M059J (cell line): ENCODE measurements at places on chromosomes 1 and 21.

DNA sequence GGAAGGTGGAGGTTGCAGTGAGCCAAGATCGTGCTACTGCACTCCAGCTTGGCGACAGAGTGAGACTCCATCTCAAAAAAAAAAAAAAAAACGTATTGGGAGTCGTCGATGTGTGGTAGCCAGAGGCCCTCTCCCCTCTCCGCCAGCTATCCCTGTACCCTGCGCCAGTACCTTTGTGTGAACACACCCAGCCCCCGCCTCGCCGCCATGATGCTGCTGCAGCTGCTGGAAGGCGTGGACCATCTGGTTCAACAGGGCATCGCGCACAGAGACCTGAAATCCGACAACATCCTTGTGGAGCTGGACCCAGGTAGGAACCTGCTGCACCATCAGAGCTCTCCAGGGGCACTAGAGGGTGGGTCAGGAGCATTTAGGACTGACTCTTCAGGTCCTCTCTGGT is 12.2 kb downstream of the PINK1 start:
- no peak for DNase-seq

- DNase-seq: peak; percentile 29
These were observed 14.7 kb downstream of the WNT3A start for GRCh38 chr1:228021355-228022030.

DNA sequence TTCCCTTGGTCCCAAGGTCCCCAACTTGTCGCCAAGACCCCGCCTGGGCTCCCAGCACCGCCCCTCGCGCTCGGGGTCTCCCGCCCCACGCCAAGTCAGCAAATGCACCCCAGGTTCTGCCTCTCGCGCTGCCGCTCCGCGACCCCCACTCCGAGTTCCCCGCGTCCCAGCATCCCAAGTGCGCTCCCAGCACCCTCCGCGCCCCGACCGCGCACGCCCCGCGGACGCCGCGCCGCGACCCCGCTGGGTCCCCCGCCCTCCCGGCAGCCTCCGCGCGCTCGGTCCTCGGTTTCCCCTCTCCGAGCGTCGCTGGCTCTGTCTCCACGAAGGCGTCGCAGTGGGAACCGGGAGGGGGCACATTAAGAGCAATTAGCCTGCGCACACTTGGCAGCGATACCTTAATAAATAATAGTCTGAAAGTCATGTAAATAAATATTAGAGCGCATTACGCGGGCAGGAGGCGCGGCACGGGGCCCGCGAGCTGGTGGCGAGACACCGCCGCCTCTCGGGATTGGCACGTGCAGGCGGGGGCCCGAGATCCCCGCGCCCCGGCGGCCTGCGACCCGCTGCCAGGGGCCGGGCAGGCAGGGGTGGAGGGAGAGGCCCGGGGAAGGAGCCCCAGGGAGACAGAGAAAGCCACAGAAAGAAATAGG is 75.9 kb downstream of the VWA5B1 start:
- DNase-seq: no peak

DNA sequence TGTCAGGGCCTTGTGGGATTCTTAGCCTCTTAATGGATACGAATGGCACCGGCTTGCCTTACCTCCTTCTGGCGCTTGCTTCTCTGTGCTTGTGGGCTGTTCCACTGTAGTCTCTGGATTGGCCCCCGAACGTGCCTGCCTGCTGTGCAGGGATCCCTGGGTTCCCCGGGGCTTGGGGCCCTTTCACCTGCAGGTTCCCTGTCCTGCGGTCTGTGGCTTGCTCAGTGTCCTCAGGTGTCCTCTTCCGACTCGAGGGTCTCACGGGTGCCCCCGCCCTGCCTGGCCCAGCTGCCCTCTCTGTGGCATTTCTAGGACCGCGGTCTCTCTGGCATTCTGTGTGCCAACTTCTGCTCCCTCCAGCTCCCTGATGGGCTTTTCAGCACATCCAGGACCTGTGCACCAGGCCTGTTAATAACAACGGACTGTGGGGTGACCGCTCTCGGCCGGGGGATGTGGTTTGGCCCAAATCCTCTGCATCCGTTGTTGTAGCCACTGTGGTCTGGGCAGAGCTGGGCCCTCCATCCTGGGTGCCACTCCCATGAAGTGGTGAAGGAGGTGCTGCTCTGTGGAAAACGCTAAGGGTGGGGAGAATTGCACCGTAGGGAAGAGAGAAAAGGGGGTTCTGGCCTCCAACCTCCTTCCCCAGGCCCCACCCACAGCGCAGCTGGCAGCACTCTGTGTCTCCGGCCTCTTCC is 12.4 kb downstream of the COL18A1 start:
- DNase-seq: peak; percentile 56

DNA sequence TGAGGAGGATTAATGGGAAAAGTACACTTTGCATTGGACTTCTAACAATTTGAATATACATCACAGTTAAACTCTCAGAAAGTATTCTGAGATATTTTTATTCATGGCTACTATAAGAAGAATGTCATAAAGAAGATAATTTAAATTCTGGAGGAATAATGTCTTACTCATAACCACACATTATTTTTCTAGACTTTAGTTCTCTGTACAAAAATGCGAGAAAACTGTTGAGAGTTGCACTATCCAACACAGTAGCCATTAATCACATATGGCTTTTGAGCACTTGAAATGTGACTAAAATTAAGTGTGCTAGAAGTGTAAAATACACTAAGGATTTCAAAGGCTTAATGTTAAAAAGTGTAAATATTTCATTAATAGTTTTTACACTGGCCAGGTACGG is 53.8 kb downstream of the CRB1 start:
- DNase-seq: no peak

DNA sequence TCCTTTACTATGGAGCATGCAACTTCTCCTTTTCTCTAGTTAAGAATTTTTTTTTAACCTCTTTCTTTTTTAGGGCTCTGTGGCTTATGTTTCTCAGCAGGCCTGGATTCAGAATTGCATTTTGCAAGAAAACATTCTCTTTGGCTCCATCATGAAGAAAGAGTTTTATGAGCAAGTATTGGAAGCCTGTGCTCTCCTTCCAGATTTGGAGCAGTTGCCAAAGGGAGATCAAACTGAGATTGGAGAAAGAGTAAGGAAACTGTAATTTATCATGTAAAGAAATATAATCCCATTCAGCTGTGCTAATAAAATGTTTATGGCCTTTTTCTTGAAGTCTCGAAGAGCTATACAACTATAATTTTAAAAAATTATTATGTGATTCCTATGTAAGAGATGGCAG is 70.1 kb downstream of the HSPA13 start:
- no peak for DNase-seq

DNA sequence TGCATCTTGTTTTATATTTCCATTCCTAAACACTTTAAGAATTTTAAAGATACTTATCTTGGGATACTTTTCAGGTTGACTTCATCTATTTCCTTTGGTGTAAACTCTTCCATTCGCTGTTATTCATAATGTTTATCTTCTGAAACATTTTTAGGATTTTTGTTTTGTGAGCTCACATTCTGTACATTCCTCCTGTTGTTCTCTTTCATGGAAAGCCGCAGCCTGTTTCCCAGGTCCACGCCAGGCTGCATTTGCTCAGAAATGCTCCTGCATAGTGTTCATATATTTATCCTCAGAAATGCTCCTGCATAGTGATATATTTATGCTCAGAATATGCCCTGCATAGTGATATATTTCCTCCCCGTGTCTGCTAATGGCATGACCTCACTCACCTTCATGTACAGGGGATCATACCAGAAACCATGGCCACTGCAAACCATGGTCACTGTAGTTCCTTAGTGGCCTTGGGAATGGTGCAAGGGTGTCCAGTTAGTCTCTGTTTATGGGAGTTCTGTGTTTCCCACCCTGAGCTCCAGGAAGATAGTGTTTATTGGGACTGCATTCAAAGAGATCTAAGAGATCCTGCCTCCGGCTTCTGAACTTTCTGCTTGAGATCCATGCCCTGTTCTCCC is 153.9 kb upstream of the GREM2 start:
- peak; percentile 91 for DNase-seq

- DNase-seq: peak; percentile 28
These were observed 79.4 kb upstream of the SELENON start for GRCh38 chr1:25720624-25721023.

- no peak for DNase-seq
These were observed 49.1 kb downstream of the WNT9A start for GRCh38 chr1:227898502-227899140.

GRCh38 chr1:248155927-248156326 is 11.0 kb downstream of the OR2M5 start:
- no peak for DNase-seq

- no peak for DNase-seq
These were observed 40.4 kb downstream of the KRTAP10-1 start for GRCh38 chr21:44499631-44500030.

DNA sequence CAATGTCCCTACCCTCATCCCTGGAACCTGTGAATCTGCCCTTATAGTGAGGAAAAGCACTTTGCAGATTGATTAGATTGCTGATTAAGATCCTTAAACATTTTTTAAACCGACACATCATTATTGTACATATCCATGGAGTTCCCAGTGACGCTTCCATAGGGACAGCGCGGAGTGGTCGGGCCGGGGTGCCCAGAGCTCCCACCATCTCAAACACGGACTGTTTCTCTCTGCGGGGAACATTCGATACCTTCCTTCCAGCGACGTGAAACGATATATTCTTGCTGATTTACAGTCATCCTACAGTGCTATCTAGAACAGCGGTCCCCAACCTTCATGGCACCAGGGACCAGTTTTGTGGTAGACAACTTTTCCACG is 4.0 kb downstream of the KRTAP10-12 start:
- DNase-seq: no peak

- peak; percentile 94 for DNase-seq
These were observed 6.8 kb downstream of the TENT5C start for GRCh38 chr1:117612517-117613248.
